DMS153 (cell line): ENCODE measurements at places on chromosomes 5 and 9.

DNA sequence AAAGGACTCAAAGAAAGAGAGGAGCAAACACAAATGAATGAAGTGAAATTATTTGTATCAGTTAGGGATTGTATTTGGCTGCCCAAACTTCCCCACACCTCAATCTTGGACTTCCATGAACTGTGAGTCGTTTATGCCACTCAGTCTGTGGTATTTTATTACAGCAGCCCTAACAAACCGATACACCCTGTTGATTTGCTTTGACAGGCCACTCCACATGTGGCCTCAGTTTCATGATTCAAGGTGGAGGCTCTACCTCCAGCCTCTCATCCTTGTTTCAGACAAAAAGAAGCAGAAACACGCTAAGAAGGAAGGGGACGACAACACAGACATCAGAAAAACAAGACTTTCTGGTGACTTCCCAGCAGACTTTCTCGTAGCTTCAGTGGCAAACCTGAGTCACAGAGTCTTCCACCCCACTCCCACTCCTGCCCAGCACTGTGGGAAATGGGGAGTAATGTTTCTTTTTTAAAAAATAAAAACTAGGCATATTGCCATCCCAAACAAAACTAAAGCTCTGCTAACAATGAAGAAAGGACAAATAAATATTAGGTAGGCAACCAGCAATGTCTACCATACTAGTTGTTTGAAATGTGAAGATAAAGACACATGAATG lies 52.2 kb upstream of the ABCA1 start:
- DNase-seq = no peak

DNA sequence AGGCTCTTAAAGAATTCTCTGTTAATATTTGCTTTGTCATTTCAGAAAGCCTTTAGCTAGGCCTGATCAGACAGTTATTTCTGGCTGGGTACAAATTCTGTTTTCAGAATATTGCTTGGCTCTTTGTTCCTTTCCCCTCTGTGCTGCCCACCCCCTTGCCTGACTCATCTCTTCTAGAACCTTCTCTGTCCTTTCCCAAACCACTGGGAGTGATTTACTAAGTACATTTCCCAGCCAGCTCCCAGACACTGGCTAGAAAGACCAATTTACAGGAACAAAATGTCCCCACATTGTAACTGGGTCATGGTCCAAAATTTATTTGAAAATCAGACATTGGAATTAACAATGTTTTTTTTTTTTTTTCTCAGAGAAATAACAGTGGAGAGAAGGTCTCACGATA lies 133.1 kb upstream of the MAP1B start:
- DNase-seq = no peak

DNA sequence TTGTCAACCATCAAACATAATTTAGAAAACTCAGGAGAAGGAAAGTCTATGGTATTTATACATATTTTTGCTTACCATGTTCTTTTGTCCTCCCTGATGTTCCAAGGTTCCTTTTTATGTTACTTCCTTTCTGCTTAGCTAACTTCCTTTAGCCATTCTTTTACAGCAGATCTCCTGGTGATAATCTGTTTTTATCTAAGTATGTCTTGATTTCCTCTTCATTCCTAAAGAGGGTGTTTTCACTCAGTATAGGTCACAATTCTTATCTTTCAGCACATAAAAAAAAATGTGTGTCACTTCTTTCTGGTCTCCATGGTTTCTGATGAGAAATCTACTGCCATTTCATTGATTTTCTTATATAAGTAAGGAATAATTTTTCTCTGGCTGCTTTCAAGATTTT lies 384.4 kb upstream of the PDE4D start:
- no peak for DNase-seq

DNA sequence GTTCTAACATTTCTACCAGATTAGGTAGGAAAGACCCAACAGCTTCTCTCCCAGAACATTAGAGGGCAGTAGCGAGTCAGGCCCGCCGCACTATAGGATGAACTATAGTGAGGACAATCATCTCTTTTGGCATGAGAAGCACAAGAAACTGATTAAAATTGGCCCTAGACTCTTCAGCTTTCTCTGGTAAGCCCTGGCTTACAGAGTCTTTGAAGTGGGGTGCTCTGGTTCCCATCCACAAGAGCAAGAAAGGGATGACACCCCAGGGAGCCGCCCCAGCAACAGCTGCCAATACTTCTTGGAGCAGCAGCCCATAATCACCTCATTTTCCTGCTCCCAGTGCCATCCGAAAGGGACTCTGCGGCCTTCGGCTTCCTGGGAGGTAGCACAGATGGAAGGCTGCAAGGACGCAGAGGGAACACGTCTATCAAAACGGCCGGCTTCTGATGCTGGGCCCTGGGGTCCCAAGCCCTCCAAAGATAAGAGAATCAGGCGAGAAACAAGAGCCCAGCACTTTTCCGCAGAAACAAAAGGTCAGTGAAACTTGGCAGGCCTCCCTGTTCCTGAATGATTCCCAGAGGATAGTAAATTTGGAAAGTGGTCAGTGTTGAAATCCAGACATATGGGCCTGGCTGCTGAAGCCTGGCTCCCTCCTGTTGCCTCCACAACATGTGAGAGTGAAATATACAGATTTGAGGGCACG lies 69.3 kb downstream of the HSD17B3 start:
- no peak for DNase-seq

GRCh38 chr9:131111854-131112311 lies 13.5 kb upstream of the NUP214 start:
- DNase-seq = no peak

GRCh38 chr5:114243972-114244317 lies 117.9 kb upstream of the KCNN2 start:
- DNase-seq = no peak

GRCh38 chr5:14242871-14243383 lies 99.8 kb downstream of the TRIO start:
- no peak for DNase-seq

DNA sequence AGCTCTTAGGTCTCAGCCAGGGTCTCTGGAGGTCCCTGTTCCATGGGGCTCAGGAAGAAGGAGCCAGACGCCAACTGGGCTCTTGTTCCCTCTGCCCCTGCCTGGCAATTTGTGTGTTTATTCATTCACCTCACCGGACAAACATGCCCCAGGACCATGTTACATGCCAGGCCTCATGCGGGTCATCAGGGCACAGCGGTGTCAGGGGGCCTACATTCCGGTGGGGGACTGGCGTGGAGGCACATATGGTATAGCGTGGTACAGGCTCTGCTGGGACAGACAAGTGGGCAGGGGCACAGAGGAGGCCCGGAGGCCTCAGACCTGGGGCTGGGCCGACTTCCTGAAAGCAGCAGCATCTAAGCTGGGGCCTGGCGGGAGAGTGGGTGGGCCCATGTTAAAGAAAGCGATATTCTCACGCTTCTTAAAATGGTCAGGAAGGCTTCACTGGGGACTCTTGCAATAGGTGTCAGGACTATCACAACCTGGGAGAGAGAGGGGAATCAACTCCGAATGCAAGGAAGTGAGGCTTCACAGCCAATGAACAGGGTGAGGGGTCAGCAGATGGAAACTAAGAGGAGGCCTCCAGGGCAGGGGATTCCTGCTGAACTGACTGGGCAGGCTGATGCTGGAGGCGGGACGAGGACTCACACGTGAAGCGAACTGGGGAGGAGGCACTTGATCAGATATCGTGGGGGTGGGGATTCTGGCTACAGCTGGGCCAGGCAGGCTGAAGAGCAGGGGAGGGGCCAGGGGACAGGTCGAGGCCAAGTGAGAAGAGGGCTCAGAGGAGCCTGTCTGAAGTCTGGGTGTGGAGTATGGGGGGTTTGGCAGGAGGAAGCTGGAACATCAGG lies 41.9 kb downstream of the NCS1 start:
- DNase-seq = no peak

- DNase-seq = no peak
Observed at GRCh38 chr5:67774267-67774552, 441.3 kb upstream of the PIK3R1 start.

DNA sequence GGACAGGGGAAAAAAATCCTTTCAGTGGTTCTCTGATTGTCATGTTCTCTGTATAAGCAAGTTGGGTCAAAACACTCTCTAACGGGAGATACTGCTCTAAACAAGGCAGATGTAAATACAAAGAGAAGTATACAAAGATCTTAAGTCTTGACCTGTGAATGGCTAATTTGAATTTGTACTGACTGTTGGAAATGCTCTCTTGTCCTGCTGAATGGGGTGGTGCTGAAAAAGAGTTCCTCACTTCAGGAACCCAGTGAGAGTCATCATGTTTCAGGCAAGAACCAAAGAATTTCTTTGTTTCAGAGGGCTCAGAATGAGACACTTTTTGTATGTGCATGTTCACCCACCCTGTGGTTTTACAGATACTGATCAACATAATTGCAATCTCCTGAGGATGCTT lies 461.0 kb downstream of the NR2F1-AS1 start:
- DNase-seq = no peak

GRCh38 chr5:113663879-113664541 lies 150.5 kb downstream of the YTHDC2 start:
- no peak for DNase-seq

DNA sequence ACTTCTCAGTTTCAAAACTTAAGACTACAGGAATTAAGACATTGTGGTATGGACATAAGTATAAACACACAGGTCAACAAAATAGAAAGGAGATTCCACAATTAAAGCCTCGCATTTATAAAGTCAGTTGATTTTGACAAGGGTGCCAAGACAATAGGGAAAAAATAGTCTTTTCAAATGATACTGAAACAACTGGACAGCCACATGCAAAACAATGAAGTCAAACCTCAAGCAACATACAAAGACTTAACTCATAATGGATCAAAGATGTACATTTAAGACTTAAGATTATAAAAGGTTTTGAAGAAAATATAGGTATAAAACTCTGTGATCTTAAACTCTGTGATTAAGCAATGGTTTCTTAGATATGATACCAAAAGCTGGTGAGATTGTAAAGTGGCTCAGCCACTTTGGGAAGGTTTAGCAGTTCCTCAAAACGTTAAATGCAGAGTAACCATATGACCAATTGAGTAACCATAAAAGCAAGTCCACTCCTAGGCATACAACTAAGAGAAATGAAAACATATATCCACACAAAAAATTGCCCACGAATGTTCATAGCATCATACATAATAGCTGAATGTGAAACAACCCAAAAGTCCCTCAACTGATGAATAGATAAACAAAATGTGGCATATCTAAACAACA lies 22.0 kb downstream of the HINT1 start:
- DNase-seq = no peak

- DNase-seq = no peak
Observed at GRCh38 chr9:34654323-34655051, 2.5 kb downstream of the IL11RA start.

- DNase-seq = no peak
Observed at GRCh38 chr5:135487839-135488514, 35.8 kb upstream of the TIFAB start.

- DNase-seq = no peak
Observed at GRCh38 chr5:15943487-15943886, 236.1 kb downstream of the MARCHF11 start.

- no peak for DNase-seq
Observed at GRCh38 chr5:122295138-122295537, 16.9 kb upstream of the SNCAIP start.

- no peak for DNase-seq
Observed at GRCh38 chr9:13719446-13719845, 440.0 kb upstream of the MPDZ start.

GRCh38 chr5:155268770-155269425 lies 255.3 kb downstream of the KIF4B start:
- DNase-seq = no peak

DNA sequence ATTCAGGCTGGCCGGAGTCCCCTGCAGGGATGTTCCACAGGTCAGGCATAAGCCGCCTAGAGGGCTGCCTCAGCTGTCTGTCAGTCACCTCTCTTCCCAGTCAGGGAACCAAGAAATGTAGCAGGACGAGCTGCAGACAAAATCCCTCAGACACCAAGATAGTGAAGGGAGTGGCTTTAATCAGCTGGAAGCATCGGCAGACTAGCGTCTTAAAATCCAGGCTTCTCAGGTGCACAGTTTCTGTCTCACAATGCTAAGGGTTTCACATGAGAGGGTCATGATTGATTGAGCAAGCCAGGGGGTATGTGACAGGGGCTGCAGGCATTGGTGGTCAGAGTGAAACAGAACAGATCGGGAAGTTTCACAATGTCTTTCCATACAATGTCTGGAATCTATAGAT lies 247.2 kb downstream of the CDH10 start:
- no peak for DNase-seq

GRCh38 chr5:133347039-133347438 lies 265.3 kb downstream of the FSTL4 start:
- DNase-seq = no peak

DNA sequence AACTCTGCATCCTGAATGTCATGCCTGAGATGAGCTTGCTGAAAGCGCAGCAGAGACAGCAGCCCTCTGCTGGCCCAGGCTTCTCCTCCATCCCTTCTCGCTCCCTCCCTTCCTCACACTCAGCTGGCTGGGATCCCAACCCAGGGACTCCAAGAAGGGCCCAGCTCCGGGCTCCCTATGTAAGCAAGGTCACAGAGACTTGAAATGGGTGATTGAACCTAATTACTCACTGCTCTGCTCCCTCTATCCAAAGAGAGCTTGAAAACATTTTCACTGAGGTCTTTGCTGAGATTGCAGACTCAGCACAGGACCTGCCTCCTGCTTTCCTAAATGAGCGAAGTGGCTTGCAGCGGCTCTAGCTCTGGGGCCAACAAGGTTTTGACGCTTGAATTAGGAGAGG lies 42.8 kb downstream of the RAPGEF1 start:
- DNase-seq = no peak

- peak; percentile 66 for DNase-seq
Observed at GRCh38 chr5:24363789-24364481, 280.8 kb downstream of the CDH10 start.

DNA sequence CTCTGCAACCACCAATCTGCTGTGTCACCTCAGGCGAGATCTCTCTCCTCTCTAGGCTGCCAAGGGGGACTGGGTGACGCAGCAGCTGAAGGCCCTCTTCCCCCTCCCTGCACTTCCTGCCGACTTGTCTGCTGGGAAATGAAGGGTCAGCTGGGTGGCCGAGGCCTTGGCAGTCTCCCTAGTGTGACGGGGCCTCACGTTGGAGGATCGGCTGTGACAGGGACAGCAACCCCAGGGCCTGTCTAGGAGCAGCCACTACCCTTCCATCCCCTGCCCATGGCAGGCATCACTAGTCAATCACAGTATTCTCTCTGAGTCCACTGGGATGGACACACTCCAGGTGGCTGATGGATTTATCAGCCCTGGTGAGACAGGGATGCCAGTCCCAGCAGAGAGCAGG lies 107.3 kb upstream of the SARDH start:
- DNase-seq = no peak
